Umbilical cord (tissue), 2 donors: ENCODE measurements at places on chromosomes 5 and 9. TPM values are rescaled to one million over a fixed set of nuclear protein-coding genes. Genes with fewer than 3 reads are reported as not detected.

NEURL1B gene
- total RNA-seq, result 14.0 TPM

DNA sequence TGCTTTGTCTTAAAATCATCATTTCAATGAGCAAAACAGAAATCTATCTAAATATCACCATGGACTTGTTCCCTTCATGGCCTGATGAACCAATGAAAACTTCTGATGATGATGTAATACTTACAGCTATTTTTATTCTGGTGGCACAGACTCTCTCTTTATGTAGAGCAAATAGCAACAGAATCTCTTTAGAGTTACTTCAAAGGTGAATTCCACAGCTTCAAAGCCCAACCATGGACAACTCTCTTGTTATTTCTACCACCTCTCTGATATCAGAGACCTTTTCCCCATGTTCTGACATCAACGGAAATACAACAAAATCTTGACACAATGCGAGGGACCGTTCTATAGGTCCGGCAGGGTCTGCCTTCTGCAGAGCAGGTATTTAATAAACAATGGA lies 70.1 kb downstream of the RETREG1 start:
- DNase-seq, result no peak

DNA sequence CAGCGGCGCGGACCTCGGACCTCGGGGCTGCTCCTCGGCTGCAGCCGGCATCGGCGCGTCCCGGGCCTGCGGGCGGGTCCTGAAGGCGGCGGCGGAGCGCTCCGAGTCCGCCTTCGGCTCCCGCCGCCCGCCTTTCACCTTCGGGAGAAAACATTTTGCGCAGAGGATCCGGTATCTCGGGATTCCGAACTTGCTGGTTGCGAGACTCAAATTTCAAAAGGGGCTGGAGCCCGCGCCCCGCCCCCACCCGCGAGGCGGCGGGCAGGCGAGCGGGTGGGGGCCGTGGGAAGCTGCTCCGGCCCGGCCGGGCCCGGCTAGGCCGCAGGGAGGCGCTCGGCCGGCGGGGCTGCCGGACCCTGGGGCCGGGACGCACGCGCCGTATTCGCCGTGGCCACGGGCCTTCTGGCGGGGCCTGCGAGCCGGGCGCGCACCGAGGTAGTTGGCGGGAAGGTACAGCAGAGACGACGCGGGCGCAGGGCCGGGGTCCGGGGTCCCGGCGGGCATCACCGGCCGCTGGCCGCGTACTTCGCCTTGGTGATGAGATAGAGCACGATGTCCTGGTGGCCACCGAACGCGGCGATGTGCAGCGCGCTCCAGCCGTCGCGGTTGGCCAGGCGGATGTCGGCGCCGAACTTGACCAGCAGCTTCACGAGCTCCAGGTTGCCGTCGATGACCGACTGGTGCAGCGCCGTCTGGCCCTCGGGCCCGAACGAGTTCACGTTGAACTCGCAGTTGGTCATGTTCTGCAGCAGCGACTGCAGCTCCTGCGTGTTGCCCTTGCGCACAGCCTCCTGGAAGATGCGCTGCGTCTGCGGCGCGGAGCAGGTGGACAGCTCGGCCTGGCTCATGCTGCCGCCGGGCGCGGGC lies 757 bp downstream of the NRARP start:
- no peak for DNase-seq

GRCh38 chr9:134585021-134585561 lies 56.5 kb upstream of the COL5A1 start:
- DNase-seq, result no peak

GRCh38 chr5:115599924-115600323 lies 2.4 kb downstream of the TICAM2 start:
- DNase-seq, result peak; percentile 28

C9orf153 gene
- 0.72 TPM for total RNA-seq

DNA sequence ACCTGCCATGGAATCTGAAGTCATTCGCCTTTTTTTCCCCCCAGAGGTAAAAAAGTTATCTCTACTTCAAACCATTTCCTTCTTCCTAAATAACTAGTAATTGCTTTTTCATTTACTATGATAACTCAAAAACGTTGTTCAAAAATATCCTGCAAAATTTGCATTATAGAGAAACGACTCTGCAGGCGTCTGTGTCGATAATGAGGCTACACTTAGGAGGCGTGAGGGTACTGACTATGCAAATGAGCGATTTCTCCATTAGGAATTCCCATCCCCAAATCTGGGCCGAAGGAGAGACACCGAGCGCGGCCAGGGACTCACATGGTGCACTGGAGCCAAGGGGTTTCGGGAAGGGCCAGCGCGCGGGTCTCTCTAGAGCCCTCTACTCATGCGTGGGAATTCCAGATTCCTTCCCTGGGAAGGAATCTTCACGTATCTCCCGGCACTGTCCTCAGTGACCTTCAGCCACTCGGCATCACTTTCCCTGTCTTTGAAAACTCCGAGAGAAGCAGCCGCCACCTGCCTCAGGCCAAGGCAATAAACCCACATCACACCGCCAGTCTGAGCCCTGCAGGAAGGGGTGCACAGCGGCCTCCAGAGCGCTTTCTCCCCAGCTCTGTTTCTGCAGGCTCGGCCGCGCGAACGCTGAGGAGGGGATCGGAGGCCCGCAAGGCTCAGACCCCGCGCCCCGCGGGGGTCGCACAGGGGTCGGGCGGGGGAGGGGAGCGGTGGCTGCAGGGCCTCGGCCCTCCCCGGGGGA lies 718 bp upstream of the DENND4C start:
- DNase-seq, result peak; percentile 84

F2RL2 gene
- 0.96 TPM for total RNA-seq

PCDHA1 gene
- 5.3 TPM for total RNA-seq

DNA sequence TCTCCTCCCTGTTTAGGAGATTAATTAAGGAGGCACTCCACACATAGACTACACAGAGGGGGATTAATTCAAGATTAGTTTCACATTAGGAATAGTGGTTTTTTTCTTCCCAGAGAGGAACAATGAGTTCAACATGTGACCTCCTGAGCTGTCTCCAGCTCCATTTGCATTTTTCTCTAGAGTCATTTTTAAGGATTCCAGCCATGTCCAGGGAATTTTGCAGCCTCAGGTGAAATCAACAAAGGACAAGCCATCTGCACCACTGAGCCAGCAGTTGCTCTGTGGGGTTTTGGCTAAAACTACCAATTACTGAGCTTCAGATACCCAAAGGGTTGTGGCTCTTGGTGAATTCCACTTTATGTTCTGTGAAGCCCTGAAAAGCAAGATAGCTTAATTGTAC lies 258.5 kb upstream of the PPP1R2B start:
- no peak for DNase-seq

DNA sequence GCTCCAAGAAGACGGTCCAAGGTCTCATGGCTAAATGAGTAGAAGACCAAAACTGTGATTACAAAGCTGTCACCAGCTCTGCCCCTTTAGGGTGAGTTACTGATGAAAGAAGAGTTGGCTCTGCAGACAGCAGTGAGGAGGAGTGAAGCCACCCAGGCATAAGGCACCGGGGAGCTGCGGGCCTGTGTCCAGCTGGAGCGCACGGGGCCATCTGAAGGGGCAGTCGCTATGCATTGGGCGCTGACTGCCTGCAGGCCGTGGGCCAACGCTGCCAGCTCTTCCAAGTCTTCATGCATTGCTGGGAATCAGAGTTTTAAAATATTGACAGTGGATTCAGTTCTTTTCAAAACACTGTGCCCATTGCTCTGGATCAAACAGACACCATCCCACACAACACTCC lies 70.3 kb downstream of the DAPK1 start:
- no peak for DNase-seq

- DNase-seq, result peak; percentile 63
Observed at GRCh38 chr5:671459-672328, 21.5 kb downstream of the TPPP start.

- DNase-seq, result no peak
Observed at GRCh38 chr5:5542654-5543053, 120.2 kb downstream of the ICE1 start.

PTGR1 gene
- total RNA-seq, result 21.7 TPM

GRCh38 chr5:38447786-38448185 lies 108.7 kb downstream of the LIFR start:
- DNase-seq, result no peak

GRCh38 chr5:151522226-151522625 lies 68.9 kb downstream of the FAT2 start:
- DNase-seq, result no peak

- DNase-seq, result no peak
Observed at GRCh38 chr9:4689021-4689420, 9.7 kb downstream of the CDC37L1 start.

CCDC183 gene
- total RNA-seq, result not detected

GRCh38 chr9:98442114-98442513 lies 186.7 kb upstream of the TBC1D2 start:
- DNase-seq, result no peak

TMEM232 gene
- 4.6 TPM for total RNA-seq

GRCh38 chr9:124010665-124011321 lies 775 bp upstream of the LHX2 start:
- peak; percentile 43 for DNase-seq

DNA sequence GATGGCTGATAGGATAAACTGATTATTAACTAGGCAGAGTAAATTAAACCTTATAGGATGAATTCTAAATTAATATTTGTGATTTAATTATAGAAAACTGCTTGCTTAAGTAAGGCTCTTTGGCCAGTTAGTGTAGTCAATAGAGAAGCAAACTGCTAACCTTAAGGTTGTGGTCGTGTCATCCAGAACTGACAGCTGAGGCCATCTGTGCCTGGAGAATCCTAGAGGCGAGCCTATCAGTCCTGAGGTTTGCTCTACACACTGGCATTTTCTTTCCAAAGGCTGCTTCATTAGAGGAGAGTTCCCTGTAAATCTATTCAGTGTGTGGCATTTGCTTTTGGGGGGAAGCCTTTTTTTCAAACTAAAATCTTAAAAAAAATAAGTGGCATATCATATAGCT lies 169.2 kb downstream of the MEF2C start:
- no peak for DNase-seq

DNA sequence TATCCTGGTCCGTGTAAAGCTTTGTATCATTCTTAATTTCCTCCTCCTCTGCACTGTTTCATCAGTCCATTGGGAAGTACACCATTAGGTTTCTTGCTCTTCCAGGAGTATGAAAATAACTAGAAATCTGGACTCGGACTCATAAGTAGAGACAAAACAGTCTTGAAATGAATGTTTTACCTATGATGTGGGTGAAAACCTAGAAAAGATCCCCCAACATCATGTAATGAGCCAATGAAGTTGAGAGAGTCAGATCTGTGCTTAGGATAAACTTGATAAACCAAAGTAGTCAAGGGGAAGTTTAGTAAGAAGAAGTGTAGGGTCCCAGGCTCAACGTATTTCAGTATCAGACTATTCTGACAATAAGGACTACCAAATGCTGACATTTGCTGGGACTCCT lies 25.2 kb downstream of the ZNF366 start:
- no peak for DNase-seq

- no peak for DNase-seq
Observed at GRCh38 chr5:80705216-80705769, 50.5 kb upstream of the DHFR start.

GRCh38 chr5:96509721-96510350 lies 76.8 kb upstream of the PCSK1 start:
- peak; percentile 88 for DNase-seq

DNA sequence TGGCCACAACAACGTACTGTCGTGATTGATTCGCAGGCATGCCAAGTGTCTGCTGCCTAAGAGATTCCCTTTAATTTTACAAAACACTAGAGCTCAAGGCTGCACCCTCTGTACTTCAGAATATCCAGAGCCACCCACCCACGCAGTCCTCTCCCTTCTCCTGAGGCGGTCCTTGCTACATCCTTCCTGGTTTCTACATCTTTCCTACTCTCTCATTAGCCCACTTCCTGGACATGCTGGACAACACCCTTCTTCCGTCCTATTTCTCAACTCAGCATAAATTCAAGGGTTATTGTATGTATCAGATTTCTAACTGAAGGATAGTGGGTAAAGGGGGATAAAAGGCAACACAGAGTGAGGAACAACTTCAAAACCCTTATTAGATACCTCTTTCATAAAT lies 148.4 kb upstream of the MAP3K1 start:
- DNase-seq, result no peak

DNA sequence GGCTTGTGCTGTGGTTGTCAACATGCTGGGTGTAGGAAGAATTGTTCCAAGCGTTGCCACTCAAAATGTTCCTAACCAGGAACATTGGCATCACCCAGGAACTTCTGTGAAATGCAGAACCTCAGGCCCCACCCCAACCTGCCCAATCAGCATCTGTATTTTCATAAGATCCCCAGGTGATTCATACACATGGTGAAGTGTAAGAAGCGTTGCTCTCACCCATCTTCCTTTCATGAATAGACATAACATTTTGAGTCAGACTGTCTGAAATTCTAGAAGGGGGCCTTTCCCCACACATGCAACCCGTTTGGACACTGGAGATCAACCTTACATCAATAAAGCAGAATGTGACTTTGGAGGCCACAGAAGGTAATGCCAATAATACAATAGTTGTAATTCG lies 9.3 kb upstream of the AFAP1L1 start:
- no peak for DNase-seq

DNA sequence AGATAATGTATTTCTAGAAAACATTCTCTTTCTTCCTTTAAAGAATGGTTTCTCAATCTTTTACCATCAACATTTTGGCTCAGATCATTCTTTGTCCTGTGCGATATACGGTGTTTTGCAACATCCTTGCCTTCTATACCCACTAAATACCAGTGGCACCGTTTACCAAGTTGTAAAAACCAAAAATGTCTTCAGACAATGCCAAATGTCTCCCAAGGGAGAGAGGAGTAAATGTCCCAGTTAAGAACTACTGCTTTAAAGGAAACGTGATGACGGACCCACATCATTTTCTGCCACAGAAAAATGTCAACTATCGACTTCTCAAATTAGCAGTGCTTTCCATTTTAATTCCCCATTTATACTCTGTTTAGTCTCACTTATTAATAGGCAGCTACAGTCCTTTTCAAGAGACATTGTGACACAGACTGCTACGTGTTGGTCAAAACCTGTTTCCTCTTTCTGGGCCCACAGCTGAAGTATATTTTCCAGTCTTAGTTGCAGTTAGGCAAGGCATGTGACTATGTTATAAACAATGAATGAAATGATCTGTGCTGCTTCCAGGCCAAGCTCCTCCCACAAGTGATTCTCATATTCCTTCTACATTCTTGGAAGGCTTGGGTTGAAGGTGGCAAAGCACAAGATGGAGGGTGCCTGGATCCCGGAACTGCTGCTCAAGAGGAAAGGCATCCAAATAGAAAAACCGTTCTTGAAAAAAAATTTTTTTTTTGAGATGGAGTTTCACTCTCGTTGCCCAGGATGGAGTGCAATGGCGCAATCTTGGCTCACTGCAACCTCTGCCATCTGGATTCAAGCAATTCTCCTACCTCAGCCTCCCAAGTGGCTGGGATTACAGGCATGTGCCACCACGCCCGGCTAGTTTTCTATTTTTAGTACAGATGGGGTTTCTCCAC lies 8.8 kb downstream of the PRXL2C start:
- DNase-seq, result peak; percentile 23

NOXA1 gene
- total RNA-seq, result not detected

DNA sequence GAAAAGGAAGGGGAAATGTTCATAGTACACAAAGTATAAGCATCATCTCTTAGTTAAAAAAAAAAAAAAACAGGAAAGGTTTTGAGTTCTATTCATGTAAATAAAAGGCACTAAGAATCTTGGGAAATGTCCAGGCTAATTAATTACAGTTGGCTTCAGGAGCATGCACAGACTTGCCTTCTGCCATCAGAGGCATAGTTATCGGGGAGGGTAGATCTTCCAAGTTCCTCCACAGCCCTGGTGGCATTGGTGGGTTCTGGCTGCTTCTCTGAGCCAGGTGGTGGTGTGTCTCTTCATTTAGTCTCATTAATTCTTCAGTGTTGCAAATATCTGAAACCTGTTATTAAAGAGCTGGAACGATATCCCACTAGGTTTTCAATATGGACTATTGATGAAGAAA lies 85.2 kb downstream of the TMEM252 start:
- no peak for DNase-seq
